SK-N-MC (cell line): ENCODE measurements at places on chromosomes 5 and 9.

GRCh38 chr5:137200906-137201700, 298.0 kb downstream of the SPOCK1 start:
- no peak for DNase-seq

DNA sequence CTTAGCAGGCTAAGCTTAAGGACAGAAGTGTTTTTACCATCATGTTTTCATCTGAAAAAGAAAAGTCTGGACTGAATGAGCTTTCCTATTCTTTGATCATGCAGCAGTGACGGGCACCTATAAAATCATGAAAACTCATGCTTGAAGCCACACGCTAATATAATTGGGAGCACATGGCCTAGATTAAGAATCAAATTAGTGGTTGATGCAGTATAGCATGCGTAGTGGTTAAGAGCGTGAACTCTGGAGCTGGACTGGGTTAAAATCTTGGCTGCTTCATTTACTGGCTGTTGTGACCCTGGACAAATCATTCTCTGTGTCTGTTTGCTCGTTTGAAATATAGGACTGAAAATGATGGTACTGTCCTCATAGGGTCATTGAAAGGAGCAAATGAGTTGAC, 49.9 kb upstream of the IL13 start:
- DNase-seq: no peak

- DNase-seq: no peak
Observed at GRCh38 chr5:61687371-61687770, 355.3 kb downstream of the ZSWIM6 start.

- no peak for DNase-seq
Observed at GRCh38 chr5:168424594-168425323, 61.5 kb upstream of the RARS1 start.

- DNase-seq: no peak
Observed at GRCh38 chr9:106880081-106880480, 17.1 kb downstream of the ZNF462 start.

DNA sequence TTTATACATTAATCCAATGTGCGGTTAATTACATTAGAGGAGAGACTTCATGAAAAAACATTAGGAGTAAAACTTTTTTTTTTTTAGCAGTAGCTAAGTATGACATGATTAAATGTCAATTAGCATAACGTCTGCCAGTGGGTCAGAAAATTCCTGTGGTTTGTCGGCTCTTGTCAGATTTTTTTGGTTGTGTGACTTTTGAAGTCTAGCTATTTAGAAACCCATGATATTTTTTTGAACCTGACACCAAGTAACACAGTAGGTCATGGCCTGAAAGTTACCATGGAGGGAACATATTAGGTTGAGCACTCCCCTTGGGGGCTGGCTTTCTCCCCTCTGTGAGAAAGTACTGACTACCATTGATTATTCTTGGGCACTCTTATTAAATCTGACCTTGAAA, 84.8 kb upstream of the ALDH1A1 start:
- DNase-seq: no peak

GRCh38 chr9:127106466-127106855, 16.0 kb downstream of the ANGPTL2 start:
- no peak for DNase-seq
